ENCODE measurements at places on chromosomes 4 and X.
A peak's percentile ranks its signal among the peaks of the same experiment; 100 is the strongest.

GRCh38 chr4:73676861-73677323 lies 56.7 kb upstream of the RASSF6 start:
- DNase-seq, result no peak

- DNase-seq, result no peak
Observed at GRCh38 chrX:24513416-24513815, 48.3 kb downstream of the PDK3 start.

DNA sequence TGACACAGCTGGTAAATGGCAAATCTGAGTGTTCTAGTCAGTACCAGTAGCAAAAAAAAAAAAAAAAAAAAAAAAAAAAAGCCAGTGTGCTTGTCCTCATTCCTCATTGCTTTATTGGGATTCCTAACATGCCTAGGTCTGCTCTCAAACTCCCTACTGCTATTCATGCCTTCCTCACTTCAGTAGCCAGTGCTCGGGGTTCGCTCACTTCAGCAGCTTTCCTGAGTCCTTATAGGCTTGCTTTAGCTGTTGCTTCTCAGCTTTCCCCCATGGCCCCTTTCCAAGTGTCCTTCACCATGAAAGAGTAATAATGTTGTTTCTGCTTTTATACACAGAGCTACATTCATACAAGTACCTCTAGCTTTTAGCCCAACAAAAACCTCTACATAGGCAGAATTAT lies 30.8 kb downstream of the SLITRK2 start:
- no peak for DNase-seq

DNA sequence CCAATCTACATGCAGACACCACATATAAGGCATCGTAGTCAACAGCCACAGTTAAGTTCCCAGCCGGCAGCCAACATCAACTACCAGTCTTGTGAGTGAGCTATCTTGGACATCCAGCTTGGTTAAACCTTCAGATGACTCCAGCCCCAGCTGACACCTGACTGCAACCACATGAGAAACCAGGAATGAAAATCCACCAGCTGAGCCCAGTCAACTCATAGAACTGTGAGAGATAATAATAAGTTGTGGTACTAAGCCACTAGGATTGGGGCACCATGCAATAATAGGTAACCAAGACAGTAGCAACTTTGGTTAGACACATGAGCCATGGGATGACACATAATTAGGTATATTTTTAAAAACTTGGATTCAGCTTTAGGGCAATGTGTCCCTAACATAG lies 188.1 kb upstream of the BCOR start:
- no peak for DNase-seq

GRCh38 chrX:129540068-129540653 lies at the start of gene OCRL:
OCRL (plus strand) TSS chrX:129540259; CDS start chrX:129540440, 181 bp downstream.
- DNase-seq, result peak; percentile 8

All from activated CD8-positive, alpha-beta memory T cell treated with anti-CD3 and anti-CD28 coated beads for 48 hours (primary cell).